Left lung (tissue), 14 donors: ENCODE measurements at places on chromosomes 16 and 17. TPM values are rescaled to one million over a fixed set of nuclear protein-coding genes. Genes with fewer than 3 reads are reported as not detected.

- peaks cover 26% of the 10 kb centered on the region for H3K27me3 ChIP-seq
- H3K27ac ChIP-seq: no peak overlapping the region
- no peak overlapping the region for H3K4me3 ChIP-seq
- DNase-seq: no peak
- H3K4me1 ChIP-seq: peaks cover 7% of the 10 kb centered on the region
Observed at GRCh38 chr16:21279501-21279900, 1.4 kb upstream of the CRYM start.

DNA sequence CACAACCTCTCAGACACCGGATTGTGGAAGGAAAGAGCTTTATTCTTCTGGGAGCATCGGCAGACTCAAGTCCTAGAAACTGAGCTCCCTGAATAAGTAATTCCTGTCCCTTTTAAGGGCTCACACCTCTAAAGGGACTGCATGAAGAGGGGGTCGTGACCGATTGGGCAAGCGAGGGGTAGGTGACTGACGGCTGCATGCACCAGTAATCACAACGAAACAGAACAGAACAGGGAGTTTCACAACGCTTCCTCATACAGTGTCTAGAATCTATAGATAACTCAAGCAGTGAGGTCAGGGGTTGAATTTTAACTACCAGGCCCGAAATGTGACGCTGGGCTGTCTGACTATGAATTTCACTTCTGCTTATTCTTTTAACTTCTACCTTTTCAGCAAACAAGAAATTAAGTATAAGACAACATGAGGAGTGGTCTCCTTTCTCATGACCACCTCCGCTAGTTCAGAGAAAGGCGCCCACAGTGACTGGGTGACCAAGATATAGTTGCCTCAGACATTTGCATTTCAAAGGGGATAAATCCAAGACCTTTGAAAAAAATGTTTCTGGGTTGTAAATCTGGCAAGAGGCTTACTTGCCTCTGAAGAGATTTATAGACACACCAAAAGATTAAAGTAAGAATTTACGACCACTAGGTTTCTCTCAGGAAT lies 88.4 kb upstream of the ATF7IP2 start:
- no peaks in the 10 kb centered on the region for H3K36me3 ChIP-seq
- no peaks in the 10 kb centered on the region for H3K27me3 ChIP-seq
- no peaks in the 10 kb centered on the region for H3K4me1 ChIP-seq
- H3K27ac ChIP-seq: no peak overlapping the region

UBE2G1 gene
- polyA plus RNA-seq: 43.3 TPM

DNA sequence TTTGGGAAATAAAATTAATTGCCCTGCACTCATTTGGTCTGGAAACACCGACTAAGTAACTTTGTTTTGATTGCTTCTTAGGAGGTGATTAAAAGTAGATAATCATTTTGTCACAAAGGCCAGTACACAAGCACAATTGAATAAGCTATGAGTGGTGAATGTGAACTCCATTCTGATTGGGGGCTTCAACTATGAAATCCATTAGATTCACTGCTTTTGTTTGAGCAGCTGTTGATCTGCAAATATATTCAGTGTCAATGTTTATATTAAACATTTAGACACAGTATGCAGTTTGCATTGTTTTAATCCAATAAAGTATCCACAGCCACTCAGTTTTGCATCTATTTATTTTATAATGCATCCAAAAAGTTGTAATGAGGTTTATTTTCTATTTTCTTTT lies 817.5 kb downstream of the CDH11 start:
- no peaks in the 10 kb centered on the region for H3K4me1 ChIP-seq
- H3K27ac ChIP-seq: no peak overlapping the region
- no peaks in the 10 kb centered on the region for H3K27me3 ChIP-seq
- H3K36me3 ChIP-seq: no peaks in the 10 kb centered on the region

FGF11 gene
- polyA plus RNA-seq: 2.8 TPM

GRCh38 chr17:49866882-49867413 lies 19.1 kb upstream of the TAC4 start:
- no peaks in the 10 kb centered on the region for H3K4me1 ChIP-seq
- DNase-seq: no peak
- no peak overlapping the region for H3K4me3 ChIP-seq
- H3K27ac ChIP-seq: no peak overlapping the region

- no peaks in the 10 kb centered on the region for H3K27me3 ChIP-seq
- no peaks in the 10 kb centered on the region for H3K36me3 ChIP-seq
- H3K27ac ChIP-seq: no peak overlapping the region
- no peaks in the 10 kb centered on the region for H3K4me1 ChIP-seq
- H3K4me3 ChIP-seq: no peak overlapping the region
Observed at GRCh38 chr16:49019831-49020230, 261.8 kb downstream of the CBLN1 start.

DNA sequence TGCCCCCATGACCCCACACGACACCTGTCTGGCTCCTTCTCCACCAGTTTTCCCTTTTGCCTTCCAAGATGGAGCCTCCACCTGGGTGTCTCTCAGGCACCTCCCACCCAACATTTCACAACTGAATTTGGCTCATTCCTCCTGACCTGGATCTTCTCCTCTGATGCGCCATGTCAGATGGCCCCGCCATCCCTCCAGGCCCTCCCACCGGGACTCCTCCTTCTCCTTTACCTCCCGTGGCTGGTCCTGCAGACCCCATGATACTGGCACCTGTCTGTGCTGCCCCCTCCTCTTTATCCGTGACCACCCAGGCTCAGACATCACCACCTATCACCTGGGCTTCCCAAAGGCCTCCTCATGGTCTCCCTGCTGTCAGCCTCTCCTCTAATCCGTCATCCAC lies 4.7 kb downstream of the TRPV3 start:
- DNase-seq: no peak
- H3K4me1 ChIP-seq: no peaks in the 10 kb centered on the region
- H3K4me3 ChIP-seq: no peak overlapping the region

GRCh38 chr17:6159541-6160231 lies 89.5 kb downstream of the WSCD1 start:
- H3K4me1 ChIP-seq: no peaks in the 10 kb centered on the region
- H3K4me3 ChIP-seq: no peak overlapping the region
- no peak for DNase-seq
- H3K27ac ChIP-seq: no peak overlapping the region

DNA sequence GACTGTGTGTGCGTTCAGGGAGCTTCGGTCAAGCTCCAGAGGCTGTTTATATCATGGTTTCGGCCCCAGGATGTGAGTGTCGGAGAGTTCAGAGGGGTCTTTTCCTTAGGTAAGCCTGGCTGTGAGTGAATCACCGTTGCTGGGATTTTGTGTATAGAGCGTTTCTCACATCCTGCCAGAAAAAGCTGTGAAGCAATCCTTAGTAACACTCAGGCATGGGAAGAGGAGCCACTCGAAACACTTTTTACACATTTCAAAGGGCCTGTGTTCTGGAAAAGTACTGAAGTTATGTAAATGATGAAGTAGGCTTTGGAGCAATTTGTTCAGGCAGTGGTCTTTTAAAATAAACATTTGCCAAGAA lies 662 bp downstream of the PGS1 start:
- no peak for DNase-seq
- no peaks in the 10 kb centered on the region for H3K36me3 ChIP-seq
- peak overlapping the region; percentile 94 for H3K27ac ChIP-seq
- H3K27me3 ChIP-seq: no peaks in the 10 kb centered on the region
- peaks cover 90% of the 10 kb centered on the region for H3K4me1 ChIP-seq

OR1A1 gene
- 0.15 TPM for polyA plus RNA-seq

DNA sequence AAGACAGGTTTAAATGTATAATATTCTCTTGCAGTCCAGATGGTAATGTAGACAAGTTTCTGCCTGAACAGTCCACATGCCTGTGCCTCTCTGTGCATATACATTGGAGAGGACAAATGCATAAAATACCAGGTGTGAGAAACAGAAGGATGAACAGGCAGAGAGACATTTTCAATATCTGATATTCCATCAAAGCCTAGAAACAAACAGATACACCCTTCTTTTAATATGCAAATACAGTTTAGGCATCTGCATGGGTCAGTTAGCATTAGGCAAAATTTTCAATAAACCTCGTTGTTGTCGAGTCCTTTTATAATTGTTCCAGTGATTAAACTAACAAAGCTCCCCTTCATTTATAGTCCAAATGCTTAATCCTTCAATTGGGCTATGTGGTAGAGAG lies 897 bp downstream of the OMG start:
- no peaks in the 10 kb centered on the region for H3K4me1 ChIP-seq
- no peaks in the 10 kb centered on the region for H3K36me3 ChIP-seq
- no peak overlapping the region for H3K4me3 ChIP-seq
- DNase-seq: no peak

TNP2 gene
- polyA plus RNA-seq: not detected
